Stimulated activated CD4-positive, alpha-beta T cell treated with anti-CD3 and anti-CD28 coated beads, Interleukin-4, amount 100 ng/mL, for 4 hours (primary cell): ENCODE measurements at places on chromosomes 1 and 21.

DNA sequence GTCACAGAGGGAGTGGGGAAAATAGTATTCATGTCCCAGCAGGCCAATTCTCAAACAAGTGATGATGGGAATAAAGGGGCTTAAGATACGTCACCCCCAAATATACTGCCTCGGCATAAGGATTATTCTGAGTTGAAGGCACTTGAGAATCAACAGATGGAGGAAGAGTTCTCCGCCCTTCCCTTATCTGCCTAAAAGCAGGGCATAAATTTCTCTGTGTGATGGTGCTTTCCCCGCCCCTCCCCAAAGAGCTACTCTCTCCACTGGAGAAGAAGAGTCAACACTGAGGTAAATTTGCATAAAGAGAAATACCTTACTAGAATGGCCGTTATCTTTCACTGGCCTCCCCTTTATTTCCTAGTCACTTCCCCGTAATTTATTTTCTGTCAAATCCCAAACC is 18.7 kb downstream of the BECN2 start:
- no peak for DNase-seq

GRCh38 chr1:243513726-243514491 is 258.1 kb downstream of the SDCCAG8 start:
- no peak for DNase-seq

DNA sequence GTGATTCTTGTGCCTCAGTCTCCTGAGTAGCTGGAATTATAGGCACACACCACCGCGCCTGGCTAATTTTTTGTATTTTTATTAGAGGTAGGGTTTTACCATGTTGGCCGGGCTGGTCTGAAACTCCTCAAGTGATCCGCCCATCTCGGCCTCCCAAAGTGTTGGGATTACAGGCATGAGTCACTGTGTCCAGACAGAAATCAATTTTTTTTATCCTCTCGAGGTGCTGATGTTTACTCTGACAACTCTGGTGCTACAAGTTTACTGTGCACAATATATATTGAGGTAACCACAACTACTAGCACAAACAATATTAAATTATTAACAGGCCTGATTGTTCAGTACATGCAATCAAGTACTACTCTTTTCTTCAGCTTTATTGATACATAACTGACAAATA is 39.7 kb downstream of the F13B start:
- no peak for DNase-seq

- no peak for DNase-seq
Measured at GRCh38 chr1:31818206-31818605, 2.4 kb upstream of the SPOCD1 start.

GRCh38 chr1:21620496-21620895 is 48.7 kb downstream of the RAP1GAP start:
- no peak for DNase-seq

GRCh38 chr1:224541072-224541790 is 74.9 kb upstream of the CNIH3 start:
- no peak for DNase-seq

GRCh38 chr1:166090244-166090643 is 76.6 kb downstream of the FAM78B start:
- DNase-seq: no peak

DNA sequence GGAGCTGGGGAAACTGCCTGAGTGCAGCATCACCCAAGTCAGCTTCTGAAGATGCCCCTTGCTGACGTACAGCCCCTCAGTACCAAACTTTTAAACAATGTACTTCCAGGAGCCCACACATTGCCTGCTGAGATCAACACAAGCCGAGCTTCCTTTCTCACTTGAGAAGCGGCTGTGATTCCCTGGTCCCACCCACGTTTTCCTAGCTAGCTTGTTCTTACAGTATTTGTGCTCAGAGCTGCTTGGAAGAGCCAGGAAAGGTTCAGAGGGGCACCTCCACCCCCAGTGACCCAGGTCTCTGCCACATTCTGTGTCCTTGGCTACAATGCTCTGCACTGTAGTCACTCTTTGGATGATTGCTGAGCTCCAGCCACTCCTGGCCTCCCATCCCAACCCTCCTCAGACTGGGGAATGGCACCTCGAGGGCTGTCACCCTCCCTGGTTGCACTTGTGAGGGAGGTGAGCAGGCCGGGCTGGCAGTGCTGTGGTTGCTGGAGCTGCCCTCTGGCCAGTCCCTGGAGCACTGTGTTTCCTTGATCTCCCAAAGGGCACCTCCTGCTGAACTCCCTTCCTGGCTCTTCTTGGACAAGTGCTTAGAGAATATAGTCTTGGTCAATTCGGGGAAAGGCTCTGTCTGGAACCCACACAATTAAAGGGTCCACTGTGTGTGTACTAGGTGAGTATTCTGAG is 355.1 kb downstream of the AJAP1 start:
- no peak for DNase-seq

DNA sequence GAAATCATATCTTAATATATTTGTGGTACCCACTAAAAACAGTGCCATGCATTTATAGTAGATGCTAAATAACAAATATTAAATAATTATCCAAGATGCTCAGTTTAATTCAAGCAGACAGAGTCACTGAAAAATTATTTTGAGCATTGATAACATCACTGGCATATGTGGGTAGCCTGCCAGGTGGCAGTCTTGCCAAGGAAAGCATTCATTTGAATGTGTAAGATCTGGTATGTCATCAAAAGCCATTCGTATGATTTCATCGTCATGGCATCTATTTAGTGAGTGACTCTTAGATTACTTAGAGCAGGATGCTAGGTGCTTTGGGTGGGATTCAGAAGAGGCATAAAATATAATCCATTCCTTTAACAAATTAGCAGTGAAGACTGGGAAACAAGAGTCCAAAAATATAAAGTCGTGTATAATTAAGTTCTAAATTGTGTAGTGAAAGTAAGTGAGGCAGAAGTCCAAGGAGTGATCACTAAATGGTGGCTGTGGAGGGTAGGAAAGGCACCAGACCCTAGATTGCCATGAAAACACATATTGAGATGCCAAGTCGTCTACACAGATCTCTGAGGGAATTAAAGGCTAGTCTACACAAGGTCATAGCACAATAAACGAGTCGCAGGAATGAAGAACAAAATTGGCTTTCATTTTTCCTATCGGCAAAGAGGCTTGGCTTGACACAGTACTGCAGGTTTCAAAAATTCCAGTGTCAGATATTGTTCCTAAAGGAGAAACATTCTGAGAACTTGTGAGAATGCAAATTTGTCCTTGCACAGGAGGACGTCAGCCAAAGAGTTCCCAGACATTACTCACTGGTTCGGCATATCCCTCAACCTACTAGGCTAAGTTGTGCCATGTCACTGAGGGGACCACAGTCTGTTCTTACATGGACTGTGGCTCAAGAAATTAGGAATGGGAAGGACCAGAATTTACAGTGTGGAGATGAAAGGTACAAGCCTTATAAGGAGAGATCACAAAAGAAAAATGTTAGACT is 130.8 kb downstream of the LYPLAL1 start:
- no peak for DNase-seq

GRCh38 chr1:42931911-42932422 is 26.7 kb downstream of the SLC2A1 start:
- DNase-seq: peak; percentile 54

GRCh38 chr1:71269818-71270217 is 189.0 kb upstream of the ZRANB2 start:
- DNase-seq: no peak

- DNase-seq: no peak
Measured at GRCh38 chr21:42659416-42660117, 6.1 kb downstream of the PDE9A start.

GRCh38 chr1:40532844-40533424 is 1.5 kb downstream of the ZNF684 start:
- peak; percentile 12 for DNase-seq

DNA sequence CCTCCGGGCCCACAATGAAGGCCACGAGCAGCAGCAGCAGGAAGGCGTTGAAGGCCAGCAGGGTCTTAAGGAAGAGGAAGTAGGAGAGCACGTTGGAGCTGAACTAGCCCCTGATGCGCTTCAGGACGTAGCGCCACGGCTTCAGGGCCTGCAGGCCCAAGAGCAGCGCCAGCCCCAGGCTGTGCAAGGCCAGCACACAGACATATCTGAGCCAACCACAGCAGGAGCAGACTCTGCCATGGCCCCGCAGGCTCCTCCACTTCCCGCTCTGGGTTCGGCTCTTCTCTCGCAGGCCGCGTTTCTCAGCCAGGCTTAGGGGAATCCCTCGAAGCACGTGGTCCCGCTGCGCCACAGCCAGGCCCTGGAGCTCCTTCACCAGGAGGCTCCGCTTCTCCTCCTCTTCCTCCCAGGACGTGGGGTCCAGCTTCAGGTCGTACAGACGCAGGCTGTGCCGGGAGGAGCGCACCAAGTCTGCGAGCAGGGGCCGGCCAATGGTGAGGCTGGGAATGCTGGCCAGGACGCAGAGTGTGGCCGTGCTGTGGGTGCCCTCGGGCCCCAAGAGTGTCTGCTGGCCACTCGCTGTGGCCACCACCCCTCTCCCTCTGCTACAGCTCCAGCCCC is 41.7 kb downstream of the ZNF691 start:
- DNase-seq: no peak

DNA sequence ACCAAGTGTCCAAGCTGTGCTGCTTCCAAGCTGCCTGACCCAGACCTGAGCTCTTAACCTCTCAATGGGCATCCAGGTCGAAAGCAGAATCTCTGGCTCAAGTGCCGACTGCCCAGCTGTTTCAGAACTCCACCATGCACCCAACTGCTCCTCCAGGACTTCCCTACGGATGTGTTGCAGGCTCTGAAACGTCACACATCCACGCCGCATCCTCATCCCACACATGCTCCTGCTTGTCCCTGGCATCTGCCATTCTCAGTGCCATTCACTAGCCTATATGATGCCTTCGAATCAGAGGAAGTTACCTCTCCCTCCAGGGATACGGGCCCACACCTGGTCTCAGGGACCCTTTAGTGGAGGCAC is 11.2 kb downstream of the PDZK1IP1 start:
- DNase-seq: no peak

GRCh38 chr21:21929789-21930188 is 931.6 kb downstream of the NCAM2 start:
- no peak for DNase-seq

DNA sequence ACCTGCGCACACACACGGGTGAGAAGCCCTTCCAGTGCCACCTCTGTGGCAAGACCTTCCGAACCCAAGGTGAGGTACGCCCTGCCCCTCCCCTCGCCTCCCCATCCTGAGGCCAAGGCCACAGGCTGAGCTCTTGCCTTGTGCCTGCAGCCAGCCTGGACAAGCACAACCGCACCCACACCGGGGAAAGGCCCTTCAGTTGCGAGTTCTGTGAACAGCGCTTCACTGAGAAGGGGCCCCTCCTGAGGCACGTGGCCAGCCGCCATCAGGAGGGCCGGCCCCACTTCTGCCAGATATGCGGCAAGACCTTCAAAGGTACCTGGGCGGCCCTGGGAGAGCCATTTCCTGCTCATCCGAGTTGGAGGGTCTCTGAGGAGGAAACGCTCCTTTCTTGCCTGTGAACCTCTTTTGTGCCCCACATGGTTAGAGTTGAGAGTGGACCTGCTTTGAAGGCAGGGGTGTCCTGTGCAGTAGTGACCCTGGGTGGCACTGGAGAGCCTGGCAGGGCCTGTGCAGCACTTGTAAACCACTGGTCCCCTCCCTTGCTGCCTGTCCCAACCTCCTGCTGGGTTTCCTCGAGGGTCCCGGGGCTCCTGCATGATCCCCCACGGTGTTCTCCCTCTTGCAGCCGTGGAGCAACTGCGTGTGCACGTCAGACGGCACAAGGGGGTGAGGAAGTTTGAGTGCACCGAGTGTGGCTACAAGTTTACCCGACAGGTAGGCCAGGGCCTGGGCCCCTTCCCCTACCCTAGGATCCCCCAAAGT is 8.5 kb downstream of the ZBTB48 start:
- no peak for DNase-seq

GRCh38 chr1:41608211-41608610 is 123.7 kb upstream of the EDN2 start:
- no peak for DNase-seq

DNA sequence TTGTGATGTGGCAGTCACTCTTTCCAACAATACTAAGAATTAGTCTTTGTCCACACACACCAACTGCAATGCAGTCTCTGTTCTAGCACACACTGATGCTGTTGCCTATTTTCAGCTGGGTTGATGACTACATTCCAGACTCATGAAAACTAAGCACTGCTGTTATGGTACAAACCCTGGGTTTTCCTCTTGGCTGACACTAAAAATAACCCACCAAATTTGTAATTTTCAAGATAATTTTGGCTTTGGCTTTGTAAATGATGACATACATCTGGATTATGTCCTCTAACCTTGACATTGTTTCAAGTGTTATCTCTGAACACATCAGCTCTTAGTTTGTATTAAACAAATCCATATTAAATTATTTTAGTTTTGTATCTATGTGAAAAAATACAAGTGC is 444.8 kb downstream of the PTPRC start:
- DNase-seq: no peak

GRCh38 chr1:1861339-1861730 is 29.6 kb downstream of the GNB1 start:
- no peak for DNase-seq

- no peak for DNase-seq
Measured at GRCh38 chr1:17891205-17892110, 136.3 kb downstream of the ACTL8 start.

DNA sequence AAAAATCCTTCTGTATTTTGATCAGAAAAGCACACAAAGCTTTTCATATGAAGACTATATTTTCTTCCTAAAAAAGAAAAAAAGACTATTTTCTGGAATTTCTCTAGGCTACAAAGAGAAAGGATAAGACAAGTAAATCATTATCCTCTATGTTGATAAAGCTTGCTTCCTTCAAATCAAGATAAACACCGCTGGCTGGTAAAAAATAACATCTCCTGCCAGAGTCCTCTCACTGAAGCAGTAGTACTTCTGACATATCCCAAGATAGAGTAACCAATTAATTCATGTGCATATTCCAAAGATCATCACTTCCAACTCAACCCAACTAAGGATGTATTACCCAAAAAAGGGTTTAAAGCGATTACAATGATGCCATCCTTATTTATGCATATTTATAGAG is 34.3 kb downstream of the DENND1B start:
- DNase-seq: no peak

DNA sequence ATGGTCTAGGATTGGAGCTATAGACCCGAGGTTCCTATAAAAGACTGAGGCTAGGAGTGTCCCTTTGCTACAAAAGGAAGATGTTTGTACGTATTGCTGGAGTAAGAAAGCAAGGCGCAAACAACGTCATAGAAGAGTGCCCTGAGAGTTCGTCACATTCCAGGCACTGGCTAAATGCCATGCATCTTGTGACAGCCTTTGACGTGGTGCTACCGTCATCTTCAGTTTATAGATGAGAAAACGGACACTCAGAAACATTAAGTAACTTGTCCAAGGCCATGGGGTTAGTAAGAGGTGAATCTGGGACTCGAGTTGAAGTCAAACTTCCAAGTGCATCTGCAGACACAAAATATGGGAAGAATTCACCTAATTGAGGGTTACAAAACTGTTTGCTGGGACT is 104.2 kb upstream of the SLC45A1 start:
- DNase-seq: no peak

- no peak for DNase-seq
Measured at GRCh38 chr1:4924356-4924755, 269.9 kb downstream of the AJAP1 start.
